ENCODE measurements at places on chromosomes 5 and 9. TPM values are rescaled to one million over a fixed set of nuclear protein-coding genes. Genes with fewer than 3 reads are reported as not detected.

DNA sequence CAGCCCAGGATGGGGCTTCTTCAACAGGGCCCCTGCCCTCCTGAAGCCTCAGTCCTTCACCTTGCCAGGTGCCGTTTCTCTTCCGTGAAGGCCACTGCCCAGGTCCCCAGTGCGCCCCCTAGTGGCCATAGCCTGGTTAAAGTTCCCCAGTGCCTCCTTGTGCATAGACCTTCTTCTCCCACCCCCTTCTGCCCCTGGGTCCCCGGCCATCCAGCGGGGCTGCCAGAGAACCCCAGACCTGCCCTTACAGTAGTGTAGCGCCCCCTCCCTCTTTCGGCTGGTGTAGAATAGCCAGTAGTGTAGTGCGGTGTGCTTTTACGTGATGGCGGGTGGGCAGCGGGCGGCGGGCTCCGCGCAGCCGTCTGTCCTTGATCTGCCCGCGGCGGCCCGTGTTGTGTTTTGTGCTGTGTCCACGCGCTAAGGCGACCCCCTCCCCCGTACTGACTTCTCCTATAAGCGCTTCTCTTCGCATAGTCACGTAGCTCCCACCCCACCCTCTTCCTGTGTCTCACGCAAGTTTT lies 23.6 kb downstream of the PCDHGC5 start:
- peak; percentile 52 for DNase-seq

DNA sequence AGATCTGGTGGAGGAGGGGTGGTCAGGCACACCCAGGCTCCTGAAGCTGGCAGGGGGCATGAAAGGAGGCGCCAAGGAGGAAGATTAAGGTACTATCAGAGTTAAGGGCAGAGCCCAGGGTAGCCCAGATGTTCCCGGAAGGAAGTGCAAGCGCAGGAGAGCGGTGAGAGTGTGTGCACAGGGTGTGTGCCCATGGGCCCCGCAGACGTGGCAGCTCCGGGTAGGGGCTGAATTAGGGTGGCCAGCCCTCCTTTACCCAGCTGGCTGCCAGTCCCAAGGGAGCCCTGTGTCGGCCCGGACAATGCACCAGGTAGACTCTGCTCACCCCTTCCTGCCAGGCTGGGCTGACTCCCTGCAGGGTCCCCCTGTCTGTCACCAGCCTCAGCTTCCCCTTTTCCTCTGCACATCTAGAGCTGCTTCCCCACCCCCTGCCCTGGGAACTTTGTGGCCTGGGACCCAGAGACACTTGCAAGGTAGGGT lies at the start of gene SMIM33:
Gene SMIM33, plus strand, starts transcription at position 184 of the 480 bp plus-strand sequence. Its CDS starts 118 bp downstream, at position 302.
- DNase-seq, result no peak

GRCh38 chr5:139645430-139645871 lies 2.7 kb upstream of the CXXC5 start:
- no peak for DNase-seq

- DNase-seq, result peak; percentile 32
These were observed 37.5 kb downstream of the SLC44A1 start for GRCh38 chr9:105281926-105282325.

- DNase-seq, result peak; percentile 78
These were observed 58.3 kb downstream of the NRG2 start for GRCh38 chr5:139984816-139985215.

GRCh38 chr5:10691826-10692785 lies 68.9 kb downstream of the DAP start:
- no peak for DNase-seq

GRCh38 chr5:109560554-109560953 lies 129.2 kb upstream of the MAN2A1 start:
- no peak for DNase-seq

GRCh38 chr5:171031977-171032376 lies 170.2 kb downstream of the RANBP17 start:
- DNase-seq, result no peak

- no peak for DNase-seq
These were observed 56.2 kb upstream of the FTMT start for GRCh38 chr5:121795511-121795910.

DNA sequence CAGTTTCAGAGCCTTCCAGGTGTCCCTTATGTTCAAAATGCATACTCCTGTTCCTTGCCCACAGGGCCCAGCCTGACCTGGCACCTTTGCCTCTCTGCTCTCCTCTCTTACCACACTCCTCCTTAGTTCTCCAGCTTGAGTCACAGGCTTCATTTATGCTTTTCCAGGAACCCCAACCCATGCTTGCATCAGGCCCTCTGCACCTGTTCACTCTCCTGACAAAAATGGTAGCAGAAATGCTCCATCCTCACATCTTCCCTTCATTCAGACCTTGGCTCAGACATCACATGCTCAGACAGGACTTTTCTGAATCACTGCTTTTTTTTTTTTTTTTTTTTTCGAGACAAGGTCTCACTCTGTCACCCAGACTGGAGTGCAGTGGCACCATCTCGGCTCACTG lies 15.1 kb upstream of the RNF145 start:
- DNase-seq, result peak; percentile 65

GRCh38 chr5:152335461-152335860 lies 69.6 kb downstream of the NMUR2 start:
- DNase-seq, result no peak

GRCh38 chr9:91040371-91041215 lies 239.0 kb downstream of the SYK start:
- DNase-seq, result no peak

GRCh38 chr5:53357439-53357838 lies 123.0 kb upstream of the FST start:
- no peak for DNase-seq

- DNase-seq, result no peak
These were observed 51.9 kb upstream of the SNAPC3 start for GRCh38 chr9:15370466-15371447.

- no peak for DNase-seq
These were observed 68.0 kb upstream of the MAMDC2 start for GRCh38 chr9:69975681-69976080.

DNA sequence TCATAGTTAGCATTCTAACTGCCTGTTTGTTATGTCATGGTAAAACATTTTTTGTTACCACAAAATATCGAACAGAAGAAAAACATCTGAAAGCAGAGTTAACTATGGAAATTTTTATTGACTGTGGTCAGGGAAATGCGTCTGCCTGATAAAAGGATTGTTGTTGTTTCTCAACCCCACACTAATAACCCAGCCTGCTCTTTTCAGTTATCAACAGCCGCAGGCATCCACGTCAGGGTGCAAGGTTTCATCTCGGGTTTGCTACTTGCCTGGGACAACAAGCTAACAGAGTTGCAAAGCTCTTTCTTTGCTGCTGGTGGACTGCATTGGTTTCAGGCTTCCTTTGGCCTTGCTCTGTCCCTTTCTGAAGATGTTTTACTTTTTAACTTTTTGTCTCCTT lies 969.2 kb downstream of the CDH18 start:
- no peak for DNase-seq

- no peak for DNase-seq
These were observed 270.7 kb downstream of the NR3C1 start for GRCh38 chr5:143132739-143133138.

GRCh38 chr5:150397782-150398721 lies 14.7 kb downstream of the CD74 start:
- DNase-seq, result no peak

DNA sequence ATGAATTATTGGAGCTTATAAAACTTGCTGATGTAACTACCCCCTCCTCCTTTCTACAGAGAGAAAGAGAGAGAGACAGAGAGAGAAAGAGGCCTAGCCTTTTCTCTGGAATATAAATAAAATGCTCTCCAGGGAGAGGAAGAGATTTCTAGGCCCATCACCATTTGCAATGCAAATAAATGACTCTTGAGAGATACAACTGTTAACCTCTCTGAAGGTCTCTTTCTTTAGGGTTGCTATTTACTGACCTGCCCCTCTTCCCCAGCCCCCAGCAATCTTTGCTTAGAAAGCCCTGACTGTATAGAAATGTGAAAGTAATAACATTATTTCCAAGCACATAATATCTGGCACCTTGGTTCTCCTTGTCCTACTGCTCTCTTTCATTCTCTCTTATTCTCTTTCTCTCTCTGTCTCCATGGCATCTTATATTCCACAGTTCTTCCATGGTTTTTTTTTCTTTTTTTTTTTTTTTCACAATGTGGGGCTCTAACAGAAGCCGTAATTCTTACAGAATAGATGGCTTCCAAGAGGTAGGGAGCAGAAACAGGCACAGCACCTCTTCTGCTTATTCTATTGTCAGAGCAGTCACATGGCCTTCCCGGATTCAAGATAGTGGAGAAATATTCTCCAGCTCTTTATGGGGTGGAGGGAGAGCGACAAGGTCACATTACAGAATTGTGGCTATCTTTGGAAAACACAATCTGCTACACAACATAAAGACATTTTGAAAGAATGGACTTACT lies 1087.9 kb upstream of the NUDT12 start:
- DNase-seq, result no peak

GRCh38 chr5:179313849-179314521 lies 31.3 kb downstream of the ADAMTS2 start:
- DNase-seq, result no peak

DNA sequence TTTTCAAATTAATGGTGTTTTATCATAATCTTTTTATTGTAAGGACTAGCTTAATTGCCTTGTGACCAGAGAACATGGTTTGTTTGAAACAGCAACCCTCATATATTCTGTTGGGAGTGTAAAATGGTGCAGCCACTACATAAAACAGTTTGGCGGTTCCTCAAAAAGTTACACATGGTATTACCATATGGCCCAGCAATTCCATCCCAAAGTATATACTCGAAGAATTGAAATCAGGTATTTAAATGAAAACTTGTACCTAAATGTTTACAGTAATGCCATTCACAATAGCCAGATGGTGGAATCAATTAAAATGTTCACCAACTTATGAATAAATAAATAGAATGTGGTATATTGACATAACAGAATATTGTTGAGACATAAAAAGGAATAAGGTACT lies 14.8 kb upstream of the IL33 start:
- DNase-seq, result no peak

DNA sequence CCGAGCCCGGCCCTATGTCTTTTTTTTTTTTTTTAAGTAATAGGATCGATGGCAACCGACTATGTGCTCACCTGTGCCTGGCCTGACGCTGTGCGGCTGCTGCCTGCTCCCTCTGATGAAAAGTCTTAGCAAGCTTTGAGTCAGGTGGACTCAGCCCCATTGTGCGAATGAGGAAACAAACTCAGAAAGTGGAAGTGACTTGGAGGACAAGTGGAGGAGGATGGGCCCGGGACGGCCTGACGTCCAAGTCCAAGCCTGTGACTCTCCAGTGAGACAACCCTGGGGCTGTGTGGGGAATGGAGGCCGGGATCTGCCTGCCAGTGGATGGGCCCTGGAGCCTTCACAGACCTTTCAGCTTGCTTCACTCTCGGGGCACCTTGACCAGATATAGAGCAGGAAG lies 57.9 kb downstream of the EXD3 start:
- DNase-seq, result no peak

DNA sequence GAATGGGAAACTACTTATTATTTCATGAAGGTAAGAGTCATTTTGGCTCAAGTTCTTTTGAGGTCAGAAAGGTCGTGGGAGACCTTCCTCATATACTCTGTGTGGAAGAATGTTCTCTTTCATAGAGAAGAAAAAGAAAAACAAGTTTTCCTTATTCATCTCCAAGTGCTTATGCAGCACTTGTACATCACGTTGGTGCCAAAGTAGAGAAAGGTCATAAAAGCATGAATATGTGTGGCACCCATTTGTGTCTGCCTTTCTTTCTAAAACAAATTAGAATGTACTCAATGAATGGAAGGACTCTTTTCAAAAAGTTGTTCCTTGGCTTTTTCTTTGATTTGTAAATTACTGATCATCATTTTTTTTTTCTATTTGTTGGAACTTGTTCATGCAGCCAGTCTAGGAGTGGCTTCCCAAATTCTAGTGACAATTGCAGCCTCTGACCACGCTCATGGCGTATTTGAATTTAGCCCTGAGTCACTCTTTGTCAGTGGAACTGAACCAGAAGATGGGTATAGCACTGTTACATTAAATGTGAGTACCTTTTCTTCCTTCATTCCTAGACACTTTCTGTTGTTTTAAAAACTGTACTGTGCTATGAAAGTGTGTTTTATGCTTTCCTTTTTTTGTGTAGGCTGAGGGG lies 122.4 kb downstream of the ADGRV1 start:
- DNase-seq, result no peak

DNA sequence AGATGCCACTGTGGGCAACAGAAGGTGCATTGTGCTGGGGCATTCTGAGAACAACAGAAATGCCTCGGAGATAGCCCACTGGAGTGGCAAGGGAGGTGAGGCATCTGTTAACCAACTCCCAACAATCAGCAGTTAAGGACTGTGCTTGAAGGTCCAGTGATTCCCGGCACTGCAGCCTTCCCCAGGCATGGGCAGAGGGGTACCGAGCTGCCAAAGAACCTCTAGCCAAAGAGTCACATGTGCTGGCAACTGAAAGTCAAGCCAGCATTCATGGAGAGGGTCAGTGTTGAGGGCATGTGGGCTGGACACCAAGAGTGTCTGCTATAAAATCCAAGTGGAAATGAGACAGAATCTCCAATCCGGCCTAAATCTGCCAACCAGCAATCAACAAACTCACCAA lies 149.6 kb downstream of the ASTN2 start:
- no peak for DNase-seq

- peak; percentile 64 for DNase-seq
These were observed 24.0 kb downstream of the TMOD1 start for GRCh38 chr9:97525451-97525850.

The ARRDC3 gene
- polyA plus RNA-seq, result 1.6 TPM

The GPSM1 gene
- polyA plus RNA-seq, result 5.3 TPM

The ZNF483 gene
- 0.17 TPM for polyA plus RNA-seq

The GBGT1 gene
- 3.0 TPM for polyA plus RNA-seq

The HTR4 gene
- polyA plus RNA-seq, result not detected

The PRRC1 gene
- 22.1 TPM for polyA plus RNA-seq

The PHYHD1 gene
- 11.6 TPM for polyA plus RNA-seq

The ATP6V1G1 gene
- 110 TPM for polyA plus RNA-seq

The PTCD2 gene
- 7.6 TPM for polyA plus RNA-seq

The SH3RF2 gene
- polyA plus RNA-seq, result 22.9 TPM

The GABBR2 gene
- polyA plus RNA-seq, result not detected

The MYOZ3 gene
- 0.33 TPM for polyA plus RNA-seq
